ENCODE measurements at places on chromosomes 11 and 22.

GRCh38 chr11:34505874-34506273, 7.7 kb downstream of the ELF5 start:
- no peak for DNase-seq

DNA sequence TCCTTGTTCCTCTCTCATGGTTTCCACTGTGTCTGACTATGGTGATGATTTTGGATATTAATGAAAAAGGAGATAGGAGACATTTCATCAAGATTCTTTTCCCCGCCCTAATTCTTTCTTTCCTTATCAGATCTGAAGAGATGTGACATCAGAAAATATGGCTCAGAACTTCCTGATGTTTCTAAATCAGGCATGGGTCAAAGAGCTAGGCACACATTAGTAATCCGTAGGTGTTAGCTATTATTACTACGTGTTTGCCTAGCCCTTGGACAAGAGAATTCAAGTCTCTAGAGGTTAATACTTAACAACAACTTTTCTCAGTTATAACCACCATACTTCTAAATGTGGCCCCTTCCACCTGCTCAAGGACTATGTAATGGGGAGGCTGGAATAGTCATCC, 5.8 kb downstream of the JOSD1 start:
- no peak for DNase-seq

DNA sequence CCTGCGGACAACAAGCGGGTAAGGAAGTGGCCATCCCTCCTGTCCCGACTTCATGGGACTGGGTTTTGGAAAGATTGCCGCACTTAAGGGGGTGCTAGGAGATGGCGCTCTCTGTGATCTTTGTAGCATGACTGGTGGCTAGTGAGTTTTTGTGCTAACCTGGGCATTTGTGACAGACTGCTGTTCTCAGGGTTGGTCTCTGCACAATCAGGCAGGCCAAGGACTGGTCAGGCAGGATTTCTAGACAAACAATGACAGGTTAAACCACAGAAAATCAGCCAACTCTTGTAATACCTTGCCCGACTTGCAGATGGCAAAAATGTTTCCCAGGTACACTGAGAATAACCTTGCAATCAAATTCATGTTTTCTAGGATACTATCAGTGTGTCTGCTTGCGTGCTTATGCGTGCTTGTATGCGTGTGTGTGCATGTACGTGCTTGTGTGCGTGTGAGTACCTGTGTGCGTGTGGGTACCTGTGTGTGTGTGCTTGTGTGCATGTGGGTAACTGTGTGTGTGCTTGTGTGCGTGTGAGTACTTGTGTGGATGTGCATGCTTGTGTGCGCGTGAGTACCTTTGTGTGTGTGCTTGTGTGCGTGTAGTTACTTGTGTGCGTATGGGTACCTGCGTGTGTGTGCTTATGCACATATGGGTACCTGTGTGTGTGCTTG, 25.6 kb upstream of the SORL1-AS1 start:
- no peak for DNase-seq

GRCh38 chr22:29654420-29654819, 51.0 kb downstream of the NF2 start:
- no peak for DNase-seq

Data from brain pericyte (primary cell).